ENCODE measurements at places on chromosomes 4 and X.

GRCh38 chr4:77344001-77344400 lies 187.0 kb downstream of the CCNG2 start:
- no peak for DNase-seq

GRCh38 chr4:39048311-39048710 lies 13.7 kb upstream of the KLHL5 start:
- DNase-seq, result no peak

DNA sequence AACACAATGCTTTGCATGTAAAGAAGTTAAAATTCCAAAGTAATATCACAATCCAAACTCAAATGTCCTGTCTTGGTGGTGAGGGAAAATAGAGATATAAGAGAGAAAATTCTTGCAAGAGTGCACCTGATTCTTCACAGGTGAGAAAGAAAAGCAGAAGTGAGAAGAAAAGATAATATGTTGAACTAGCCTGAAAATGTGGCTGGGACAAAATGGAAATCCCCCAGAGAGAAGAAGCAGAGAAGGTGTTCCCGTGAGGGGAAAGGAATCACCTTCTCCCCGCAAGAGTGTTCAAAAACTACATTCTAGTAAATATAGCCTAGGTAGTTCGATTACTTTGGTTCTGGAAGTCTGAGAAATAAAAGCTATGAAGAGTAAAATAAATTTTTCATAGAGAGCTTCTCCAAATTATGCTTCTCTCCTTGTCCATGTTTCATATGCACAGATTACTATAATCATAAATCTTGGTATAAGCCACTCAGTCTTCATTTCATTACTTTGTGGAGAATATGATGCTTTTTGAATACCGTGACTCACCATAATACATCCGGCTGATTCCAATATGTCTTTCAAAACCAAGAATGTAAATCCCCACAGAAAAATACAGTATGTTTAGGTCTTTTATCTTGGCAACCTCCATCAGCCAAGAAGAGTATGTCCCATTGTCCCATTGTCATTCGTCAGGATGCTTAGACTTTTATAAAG lies 63.1 kb downstream of the COX18 start:
- DNase-seq, result no peak

DNA sequence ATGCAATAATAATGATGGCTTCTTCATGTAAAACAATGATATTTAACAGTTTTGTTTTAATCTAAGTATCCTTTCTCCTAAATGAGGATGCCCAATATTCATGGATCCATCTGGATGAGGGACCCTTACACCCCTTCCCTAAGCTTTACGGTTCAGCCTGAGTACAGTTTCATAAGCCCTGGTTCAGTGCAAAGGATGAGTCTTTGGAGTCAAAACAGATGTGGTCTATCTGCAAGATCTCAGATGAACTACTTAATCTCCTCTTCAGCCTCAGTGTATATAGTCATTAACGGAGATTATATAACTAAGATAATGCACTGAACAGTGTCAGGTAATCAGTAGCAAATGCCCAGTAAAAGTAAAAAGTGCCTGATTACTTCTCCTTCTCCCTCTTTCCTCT lies 22.1 kb downstream of the ANXA5 start:
- DNase-seq, result no peak

DNA sequence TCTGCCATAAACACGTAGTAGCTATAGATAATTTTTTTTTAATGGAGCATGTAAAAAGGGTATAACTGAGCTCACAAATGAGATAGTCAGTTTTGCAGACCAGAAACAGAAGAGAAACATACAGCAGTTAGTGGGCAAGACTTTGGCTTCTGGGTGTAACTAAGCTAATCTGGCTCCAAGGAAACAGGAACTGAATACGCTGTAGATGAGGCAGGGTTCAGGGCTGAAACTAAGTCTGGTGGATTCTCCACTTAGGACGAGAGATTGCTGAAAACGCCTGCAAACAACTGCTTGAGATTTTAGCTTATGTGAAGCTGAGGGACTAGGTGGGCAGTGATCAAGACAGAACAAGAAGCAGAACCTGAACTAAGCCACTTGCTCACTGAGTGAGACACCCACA lies 91.7 kb downstream of the SMIM20 start:
- DNase-seq, result no peak

DNA sequence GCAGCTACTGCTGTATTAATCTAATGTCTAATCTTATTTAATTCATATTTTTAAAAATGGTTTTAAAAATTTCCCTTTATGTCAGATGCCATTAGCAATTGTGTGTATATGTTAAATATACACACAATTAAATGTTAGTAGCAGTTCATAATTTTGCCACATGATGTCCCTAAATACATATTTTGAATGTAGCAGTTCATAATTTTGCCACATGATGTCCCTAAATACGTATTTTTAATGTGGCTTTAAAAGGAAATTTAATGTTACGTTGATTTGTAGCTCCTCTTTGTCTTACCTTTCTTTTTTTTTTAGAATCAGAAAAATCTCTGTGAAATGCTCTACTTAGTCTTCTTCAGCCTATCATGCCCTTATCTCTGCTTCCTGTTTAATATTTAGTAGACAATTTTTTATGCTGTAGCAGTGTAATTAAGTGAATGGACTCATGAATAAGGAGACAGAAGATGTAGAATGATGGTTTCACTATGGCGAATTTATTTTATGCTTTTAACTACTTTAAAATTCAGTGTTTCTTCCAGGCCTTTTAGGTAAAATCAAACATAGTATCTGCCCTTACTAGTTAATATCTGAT lies 26.1 kb downstream of the RBM46 start:
- DNase-seq, result peak; percentile 12

DNA sequence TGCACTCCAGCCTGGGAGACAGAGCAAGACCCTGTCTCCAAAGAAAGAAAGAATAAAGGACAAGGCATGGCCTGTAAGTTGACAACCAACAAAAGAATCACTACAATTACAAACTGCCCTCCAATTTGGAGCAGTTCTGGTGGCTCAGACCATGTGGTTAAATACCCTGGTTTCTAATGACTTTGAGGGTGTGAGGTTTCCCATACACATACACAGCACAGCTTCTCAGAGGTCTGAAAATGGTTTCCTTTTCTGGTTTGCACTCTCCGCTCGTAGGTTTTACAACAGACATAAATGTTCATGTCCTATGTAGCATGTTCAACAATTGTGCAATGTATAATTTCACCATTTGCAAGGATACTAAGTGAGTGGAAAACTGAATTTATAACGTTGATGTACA lies 34.2 kb upstream of the MXRA5 start:
- no peak for DNase-seq

GRCh38 chrX:8235026-8235425 lies 64.0 kb upstream of the VCX2 start:
- DNase-seq, result no peak

DNA sequence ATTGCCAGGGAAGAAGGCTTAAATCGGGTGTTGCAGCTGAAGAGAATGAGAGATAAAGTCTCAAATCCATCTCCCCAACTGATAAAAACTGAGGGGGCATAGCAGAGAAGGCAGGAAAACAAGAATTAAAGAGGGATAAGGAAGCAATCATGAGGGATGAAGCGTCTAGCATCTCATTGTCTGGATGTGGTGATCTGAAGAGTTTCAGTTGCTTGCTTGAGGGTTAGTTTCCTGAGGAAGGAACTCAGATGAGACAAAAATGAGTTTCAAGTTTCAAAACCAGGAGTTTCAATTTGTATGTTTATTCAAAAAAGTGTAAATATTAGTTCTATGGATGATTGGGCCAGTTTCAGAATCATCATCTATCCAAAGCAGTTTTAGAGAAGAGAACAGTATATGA lies 496.9 kb downstream of the RAB28 start:
- no peak for DNase-seq

DNA sequence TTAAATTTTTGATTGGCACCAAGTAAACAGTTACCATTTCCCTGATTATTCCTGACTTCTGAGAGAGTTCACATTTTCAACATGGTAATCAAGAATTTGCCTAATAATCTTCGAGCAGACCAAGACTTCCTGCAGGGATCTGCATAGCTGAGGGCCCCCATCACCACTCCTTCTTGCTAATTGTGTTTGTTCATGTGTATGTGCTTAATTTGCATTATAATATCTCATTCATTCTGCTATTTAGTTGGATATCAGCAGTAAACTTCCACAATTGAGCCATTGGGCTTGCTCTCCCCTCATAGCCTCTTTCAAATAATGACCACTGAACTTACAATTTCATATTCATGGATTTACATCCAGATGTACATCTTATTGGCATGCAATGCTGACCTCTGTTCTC lies 292.5 kb downstream of the SPATA18 start:
- no peak for DNase-seq

DNA sequence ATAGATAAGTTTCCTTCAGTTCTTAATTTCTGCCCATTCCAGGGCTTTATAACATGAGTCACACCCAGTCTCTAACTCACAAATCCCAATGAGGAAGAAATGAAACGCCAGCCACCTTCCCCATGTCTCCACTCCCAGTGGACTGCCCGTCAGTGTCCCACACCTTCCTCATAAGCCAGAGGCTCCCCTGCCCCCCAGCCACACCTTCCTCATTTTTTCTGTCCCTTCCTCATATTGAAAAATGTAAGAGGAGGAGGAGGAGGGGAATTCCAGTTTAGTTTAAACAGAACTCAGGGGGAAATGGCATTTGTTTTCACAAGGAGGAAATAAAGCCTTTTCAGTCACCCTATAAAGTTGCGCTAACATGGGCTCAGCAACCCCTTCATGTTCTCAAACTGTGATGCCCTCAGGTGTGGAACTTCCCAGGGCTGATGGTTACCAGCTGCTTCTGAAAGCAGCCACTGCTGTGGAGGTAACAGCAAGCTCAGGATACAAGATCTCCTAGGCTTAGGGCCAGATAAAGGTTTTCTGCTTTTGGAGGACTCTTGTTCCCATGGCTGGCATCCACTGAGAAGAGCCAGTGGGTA lies 97.8 kb downstream of the PARM1 start:
- DNase-seq, result no peak

DNA sequence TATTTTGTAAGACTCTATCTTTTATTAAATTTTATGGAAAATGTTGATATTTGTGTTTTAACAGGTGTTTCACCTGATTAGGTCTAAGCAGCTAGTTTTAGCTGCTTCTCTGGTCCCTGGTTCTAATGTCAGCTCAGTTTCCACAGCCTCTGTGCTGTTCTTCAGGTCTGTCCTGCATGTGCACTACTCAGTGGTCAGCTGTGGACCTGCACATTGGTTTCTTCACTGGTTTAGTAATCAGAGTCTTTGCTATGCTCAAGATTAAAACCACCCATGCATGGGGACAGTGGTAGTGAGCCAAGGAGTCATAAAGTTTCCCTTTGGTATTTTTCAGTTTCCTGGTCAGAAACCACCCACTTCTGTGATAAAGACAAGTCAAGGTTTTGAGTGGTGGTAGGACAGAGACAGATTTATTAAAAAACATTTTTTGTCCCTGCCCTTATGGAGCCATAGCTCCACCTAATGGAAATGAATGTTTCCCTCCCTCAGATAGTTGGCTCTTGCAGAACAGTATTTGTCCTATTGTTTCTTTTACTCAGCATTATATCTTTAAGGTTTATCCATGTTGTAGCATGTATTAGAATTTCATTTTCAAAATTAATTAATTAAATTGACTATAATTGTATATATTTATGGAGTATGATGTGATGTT lies 36.8 kb upstream of the VBP1 start:
- DNase-seq, result no peak

DNA sequence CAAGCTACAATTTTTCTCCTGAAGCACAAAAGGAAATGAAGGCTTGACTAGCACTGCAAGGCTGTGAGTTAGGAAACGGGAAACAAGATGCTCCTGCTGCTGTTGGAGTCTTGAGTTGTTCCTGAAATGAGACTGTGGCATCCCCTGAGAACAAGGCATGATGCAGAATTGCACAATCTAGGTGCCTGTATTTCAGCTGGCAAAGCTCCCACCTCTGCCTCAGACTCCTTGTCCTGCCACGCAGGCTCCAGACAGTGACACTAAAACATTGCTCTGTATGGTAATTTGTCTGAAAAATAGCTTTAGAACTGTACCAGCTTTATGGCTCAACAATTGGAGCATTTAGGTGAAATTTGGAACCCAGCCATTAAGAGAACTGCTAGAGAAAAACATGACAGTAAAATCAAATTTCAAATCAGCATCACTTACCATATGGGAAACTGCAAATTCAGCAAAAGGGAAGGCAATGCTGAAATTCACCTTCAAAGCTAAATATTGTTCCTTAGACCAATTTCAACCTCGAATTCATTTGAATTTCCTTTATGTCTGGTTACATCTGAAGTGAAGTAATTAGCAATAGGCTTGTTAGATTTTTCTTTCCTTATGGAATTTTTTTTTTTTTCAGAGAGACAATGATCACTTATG lies 103.4 kb downstream of the MFAP3L start:
- no peak for DNase-seq

GRCh38 chrX:15366506-15367352 lies 17.5 kb downstream of the VEGFD start:
- no peak for DNase-seq

DNA sequence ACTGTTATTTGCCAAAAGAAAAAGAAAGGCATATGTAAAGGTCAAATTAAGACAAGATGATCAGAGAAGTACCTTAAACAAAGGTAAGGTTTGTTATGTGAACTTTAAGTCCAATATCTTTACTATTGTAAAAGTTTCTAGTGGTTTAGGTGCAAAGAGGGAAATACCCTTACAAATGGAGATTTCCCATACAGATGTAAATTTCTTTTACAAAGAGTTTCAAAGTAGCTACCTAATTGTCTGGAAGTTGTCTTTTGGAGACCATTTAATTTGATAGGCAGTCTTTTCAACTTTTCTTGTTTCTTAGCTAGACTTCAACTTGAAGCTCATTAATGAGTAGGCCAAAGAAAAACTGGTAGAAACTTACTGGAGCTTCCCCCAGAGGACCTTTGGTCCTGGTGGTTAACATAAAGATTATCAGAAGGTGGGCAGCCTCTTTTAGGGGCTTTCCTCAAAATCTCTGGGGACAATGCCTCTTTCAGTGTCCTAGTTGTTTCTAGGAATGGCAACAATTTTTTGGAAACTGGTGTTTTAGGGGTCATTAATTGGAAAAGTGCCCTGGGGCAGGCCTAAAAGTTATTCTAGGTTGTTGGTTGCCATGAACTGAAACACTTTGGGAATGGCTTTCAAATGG lies 297.3 kb downstream of the GUCY2F start:
- no peak for DNase-seq

DNA sequence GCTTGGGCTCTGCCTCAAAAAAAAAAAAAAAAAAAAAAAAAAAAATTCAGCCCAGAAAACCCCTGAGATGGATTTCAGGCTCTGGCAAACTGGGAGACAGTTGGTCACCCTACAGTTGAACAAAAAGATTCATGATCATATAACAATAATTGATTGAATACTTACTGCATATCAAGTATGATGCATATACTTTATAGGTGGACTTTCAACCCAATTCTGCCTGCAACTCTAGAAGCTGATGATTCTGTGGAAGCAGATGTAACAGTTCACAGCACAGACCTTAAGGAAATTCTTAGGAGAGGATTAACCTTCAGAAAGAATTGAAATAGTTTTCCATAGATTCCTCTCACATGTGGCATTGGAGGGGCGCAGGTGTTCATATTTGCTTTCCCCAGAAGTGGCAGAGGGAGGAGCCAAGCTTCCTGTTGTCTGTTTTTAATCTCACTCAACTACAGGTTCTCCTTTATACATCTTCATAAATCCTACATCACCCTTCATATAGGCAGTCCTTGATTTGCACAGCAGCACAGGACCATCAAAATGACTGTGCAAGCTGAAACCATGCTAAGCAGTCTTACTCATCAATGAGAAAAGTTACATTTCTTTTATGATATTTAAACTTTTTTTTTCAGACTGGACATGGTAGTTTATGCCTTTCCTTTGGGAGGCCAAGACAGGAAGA lies 149.4 kb upstream of the KLF3 start:
- no peak for DNase-seq

Measured in smooth muscle cell of the brain vasculature (primary cell).